ENCODE measurements at places on chromosomes 11 and 22. TPM values are rescaled to one million over a fixed set of nuclear protein-coding genes. Genes with fewer than 3 reads are reported as not detected.

The OSBPL5 gene
- 18.1 TPM for total RNA-seq

The UPK2 gene
- not detected for total RNA-seq

The KREMEN1 gene
- 2.0 TPM for total RNA-seq

The P2RX6 gene
- total RNA-seq: 3.5 TPM

The TSSK2 gene
- not detected for total RNA-seq

Data from A172 (cell line).